ENCODE measurements at places on chromosomes 6 and 20.

- no peak for DNase-seq
Observed at GRCh38 chr6:33312361-33313104, 1.3 kb downstream of the TAPBP start.

GRCh38 chr6:121733234-121733633 lies 297.8 kb downstream of the GJA1 start:
- DNase-seq: no peak

DNA sequence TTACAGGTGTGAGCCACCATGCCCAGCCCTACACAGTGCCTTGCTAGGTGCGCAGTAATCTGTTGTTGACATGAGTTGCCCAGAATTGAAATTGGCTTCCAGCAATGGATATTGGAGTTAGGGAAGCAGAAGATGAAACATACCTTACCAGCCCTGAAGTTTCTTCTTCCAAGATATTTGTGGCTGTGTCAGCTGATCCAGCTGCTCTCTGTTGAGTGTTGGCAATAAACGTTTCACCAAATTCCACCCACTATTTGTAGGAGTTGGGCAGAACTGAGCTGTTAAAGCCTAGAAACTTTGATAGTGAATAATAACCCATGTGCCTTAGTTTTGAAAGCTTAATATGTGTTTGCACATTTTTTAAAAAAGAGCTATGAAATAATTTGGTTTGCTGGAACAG lies 218.2 kb upstream of the SNX9 start:
- no peak for DNase-seq

GRCh38 chr6:113971741-113972140 lies 793 bp upstream of the HDAC2 start:
- DNase-seq: no peak

- no peak for DNase-seq
Observed at GRCh38 chr6:43779852-43780236, 9.8 kb downstream of the VEGFA start.

DNA sequence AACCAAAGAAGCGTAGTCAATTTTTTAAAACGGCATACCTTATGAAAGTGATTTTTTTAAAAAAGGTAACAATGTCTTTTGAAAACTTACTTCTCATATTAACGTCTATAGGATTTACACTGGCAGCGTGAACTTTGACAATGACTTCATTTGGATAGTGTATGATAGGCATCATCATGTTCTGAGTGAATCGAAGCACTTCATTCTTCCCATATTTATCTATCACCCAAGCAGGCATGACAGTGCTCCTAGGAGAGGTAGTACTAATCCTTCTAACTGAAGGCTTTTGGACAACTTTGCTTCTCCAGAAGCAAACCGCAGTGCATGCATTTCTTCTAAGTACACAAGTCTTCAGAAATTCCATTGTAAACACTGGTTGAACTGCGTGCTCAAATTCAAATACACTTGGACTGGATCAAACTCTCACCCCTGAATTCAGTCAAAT lies 618 bp downstream of the RTN4IP1 start:
- DNase-seq: no peak

DNA sequence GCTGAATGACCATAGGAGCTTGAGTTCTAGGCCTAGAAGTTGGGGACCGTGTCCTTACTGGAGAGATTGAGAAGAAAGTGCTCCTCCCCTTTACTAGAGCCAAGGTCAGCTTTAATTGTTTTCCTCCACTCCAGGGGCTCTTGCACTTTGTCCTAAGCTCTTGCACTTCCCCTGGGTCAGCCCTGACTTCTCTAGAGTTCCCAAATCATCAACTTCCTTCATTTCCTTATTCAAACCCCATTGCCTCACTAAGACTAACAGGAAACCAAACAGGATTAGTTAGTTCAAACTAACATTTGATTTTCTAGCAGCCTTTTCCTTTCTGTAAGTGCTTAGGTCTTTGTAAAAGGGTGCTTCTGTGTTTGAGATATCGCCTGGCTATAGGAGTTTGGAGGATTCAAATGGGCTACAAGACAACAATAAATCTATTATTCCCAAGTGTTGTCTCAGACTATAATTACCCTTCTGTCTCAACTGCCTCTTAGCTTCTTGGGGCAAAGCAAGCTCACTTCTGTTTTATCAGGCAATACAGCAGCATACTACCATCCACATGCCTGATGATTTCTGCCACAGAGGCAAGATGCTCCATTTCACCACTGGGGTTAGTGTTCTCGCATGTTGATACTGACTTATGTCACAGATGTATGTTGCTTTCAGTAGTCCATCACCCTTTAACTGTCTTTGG lies 12.8 kb upstream of the DTNBP1 start:
- DNase-seq: no peak

DNA sequence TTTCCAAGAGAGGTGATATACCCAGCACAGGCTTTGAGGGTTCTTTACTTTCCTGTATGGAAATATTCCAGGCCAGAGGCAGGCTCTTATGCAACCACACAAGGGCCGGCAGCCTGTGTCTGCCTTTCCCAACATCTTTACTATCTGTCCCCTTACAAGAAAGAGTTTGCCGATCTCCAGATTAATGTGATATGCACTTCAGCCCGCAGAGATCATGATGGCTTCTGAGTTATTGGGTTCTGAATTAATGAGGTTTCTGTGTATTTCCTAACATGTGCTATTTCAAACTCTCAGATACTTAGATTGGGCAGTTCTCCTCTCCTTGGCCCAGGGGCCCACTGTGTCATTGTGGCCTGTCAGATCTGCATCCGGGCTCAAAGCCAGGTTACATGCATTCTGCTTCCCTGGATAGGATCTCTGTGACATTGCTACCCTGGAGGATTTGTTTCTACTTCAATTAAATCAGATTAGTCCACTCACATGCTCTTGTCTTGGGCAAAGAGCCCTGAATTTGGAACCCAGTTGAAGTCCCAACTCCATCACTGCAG lies 56.6 kb downstream of the TGM2 start:
- DNase-seq: no peak

GRCh38 chr6:16921399-16922110 lies 160.3 kb upstream of the ATXN1 start:
- DNase-seq: no peak

DNA sequence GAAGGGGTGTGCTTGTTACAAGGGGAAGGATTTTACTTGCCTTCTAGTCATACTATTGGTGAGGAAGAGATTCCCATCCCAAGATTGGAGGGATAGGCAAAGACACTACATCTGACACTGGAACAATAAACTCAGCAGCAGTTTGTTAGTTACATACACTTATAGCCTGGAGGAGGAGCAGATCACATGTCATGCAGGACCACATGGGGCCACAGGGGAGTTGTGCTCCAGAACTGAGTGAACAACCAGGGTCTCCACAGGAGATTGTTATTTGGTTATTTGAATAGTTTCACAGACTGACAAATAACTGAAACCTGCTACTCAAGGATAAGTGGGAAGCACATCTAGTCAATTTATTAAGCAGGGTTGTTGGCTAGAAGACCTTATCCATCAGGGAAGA lies 559.4 kb upstream of the MANEA start:
- DNase-seq: no peak

GRCh38 chr6:104862456-104862855 lies 2.7 kb upstream of the HACE1 start:
- DNase-seq: no peak

DNA sequence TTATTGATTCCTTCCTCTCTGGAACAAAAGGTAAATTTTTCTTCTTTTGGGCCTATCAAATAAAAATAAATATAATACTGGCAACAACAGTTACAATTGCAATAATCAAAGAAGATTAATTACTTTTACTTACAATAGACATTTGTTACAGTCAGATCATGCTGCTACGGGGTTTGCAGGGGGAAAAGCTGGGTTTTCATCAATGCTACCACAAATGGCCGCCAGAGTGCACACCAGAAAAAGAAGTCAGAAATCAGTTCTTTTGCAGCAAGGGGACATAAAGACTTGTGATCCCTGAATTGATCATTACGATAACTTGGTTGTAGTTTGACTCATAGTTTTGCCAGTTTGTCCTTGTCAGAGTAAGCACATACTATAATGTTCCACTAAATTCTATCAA lies 714.5 kb upstream of the EYS start:
- no peak for DNase-seq

- no peak for DNase-seq
Observed at GRCh38 chr6:155481215-155481614, 25.6 kb upstream of the NOX3 start.

- no peak for DNase-seq
Observed at GRCh38 chr20:46151936-46152335, 33.8 kb downstream of the CD40 start.

DNA sequence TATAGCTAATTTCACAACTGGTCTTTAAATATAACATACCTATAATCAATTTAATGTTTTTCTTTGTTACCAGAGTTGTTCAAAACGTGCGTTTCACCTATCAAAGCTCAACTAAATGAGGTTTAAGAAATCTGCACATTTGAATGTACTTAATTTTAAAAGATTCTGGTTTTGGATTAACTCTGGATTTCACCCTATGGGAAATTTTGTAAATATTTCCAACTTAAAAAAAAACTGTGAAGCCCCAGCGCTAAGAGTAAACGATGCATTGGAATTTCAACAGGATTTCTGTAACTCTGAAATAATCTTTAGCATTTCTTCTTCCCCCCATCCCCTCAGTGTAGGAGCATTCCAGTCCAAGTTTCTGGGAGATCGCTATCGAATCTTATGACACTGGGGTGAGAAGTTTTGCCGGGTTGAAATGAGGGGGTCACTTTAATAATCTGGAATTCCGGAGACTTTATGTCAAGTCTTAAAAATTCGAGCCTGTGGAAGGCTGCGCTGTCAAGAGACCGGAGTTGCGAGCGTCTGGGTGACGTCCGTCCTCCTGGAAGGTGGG lies 643 bp upstream of the MAP3K4 start:
- DNase-seq: no peak

GRCh38 chr6:41488433-41489119 lies 57.6 kb upstream of the FOXP4 start:
- no peak for DNase-seq

- DNase-seq: peak; percentile 69
Observed at GRCh38 chr6:169648617-169649016, 53.2 kb downstream of the WDR27 start.

DNA sequence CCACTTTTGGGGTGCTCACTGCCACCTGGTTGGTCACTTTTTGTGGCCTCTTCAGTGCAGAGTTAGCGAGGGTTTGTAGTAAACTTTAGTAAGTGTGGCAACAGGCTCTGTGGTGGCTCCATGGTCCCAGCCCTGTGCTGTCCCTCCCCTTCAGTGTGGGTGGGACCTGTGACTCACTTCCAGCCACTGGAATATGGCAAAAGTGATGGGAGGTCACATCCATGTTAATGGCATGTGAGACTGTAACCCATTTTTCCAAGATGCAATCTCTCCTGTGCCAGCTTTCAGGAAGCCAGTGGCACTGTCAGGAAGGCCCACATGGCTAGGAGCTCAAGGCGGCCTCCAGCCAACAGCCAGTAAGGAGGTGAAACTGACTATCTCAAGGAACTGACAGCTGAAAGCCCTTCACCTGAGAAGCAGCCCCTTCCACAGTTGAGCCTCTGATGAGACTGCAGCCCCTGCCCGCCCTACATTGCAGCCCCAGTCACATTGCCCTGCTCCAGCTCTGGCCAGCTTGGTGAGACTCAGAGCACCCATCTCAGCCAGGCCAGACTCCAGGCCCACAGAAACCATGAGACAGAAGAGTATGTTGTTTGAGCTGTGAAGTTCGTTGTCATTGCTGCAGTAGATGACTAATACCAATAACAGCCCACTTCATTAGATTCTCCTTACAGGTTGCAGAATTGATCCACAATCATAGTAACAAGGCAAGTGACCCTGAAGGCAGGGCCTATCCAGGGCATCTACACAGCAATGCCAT lies 13.1 kb upstream of the CST7 start:
- DNase-seq: no peak

- no peak for DNase-seq
Observed at GRCh38 chr6:298233-299103, 6.2 kb downstream of the DUSP22 start.

- no peak for DNase-seq
Observed at GRCh38 chr6:135606392-135606791, 108.9 kb upstream of the AHI1 start.

DNA sequence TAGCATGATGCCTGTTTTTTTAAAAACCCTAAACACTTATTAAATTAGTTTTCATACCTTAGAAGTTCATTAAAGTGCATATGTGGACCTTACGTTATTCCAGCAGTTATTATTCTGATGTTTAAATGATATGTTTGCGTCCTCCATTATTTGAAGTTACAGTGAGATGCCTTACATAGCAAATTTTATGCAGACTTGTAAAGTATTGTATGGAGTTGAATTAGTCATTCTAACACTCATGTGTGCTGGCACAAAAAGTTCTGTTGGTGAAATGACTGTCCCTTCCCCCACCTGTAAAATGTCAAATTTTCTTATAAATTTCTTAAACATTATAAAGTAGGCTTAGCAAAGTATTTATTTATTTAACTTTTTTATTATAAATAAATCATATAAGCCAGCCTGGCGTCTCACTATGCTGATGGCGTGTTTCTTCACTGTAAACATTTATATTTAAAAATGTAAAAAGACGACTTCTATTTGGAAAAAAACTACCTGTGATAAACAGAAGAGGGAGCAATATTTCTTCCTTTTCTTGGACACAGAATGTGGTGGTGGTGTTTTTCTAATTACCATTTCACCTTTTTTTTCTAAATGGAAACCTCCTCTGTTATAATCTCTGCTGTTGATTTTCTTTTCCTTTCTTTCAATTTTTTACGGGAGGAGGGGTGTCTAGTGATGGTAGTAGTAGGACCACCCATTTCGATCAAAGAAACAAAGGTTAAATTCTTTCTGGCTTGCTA lies 155.4 kb downstream of the RFPL4B start:
- no peak for DNase-seq

DNA sequence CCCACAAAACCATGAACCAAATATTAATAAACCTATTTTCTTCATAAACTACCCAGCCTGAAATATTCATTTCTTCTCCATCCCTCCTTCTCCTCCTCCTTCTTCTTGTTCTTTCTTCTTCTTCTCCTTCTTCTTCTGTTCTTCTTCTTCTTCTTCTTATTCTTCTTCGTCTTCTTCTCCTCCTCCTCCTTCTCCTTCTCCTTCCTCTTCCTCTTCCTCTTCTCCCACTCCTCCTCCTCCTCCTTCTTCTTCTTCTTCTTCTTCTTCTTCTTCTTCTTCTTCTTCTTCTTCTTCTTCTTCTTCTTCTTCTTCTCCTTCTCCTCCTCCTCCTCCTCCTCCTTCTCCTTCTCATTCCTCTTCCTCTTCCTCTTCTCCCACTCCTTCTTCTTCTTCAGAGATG lies 5.0 kb upstream of the TMEM74B start:
- DNase-seq: no peak

GRCh38 chr6:34243901-34244884 lies 4.6 kb downstream of the SMIM29 start:
- DNase-seq: peak; percentile 91

All from mesenteric fat pad (tissue), 1 donor.